ENCODE measurements at places on chromosomes 3 and 15.

GRCh38 chr3:53592862-53593261 lies 98.5 kb downstream of the CACNA1D start:
- DNase-seq, result no peak

- no peak for DNase-seq
These were observed 221.2 kb downstream of the SQOR start for GRCh38 chr15:45855907-45856579.

DNA sequence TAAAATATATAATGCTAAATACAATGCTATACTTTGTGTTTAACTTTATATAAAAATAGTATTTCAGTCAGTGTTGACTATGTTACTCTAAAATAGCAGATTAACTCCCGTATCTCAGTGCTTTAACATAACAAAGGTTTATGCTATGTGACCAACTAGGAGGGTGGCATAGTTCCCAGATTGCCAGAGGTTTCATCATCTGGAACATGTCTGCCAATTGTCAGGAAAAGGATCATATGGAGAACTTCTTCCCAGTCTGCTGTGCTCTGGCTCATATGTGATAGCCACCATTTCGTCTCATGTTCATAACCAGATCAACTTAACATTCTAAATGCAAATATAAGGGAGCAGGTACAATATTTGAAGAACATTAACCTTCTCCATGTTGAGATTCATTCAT lies 720.2 kb downstream of the MCTP2 start:
- DNase-seq, result no peak

GRCh38 chr3:50201573-50202315 lies 3.3 kb upstream of the SLC38A3 start:
- no peak for DNase-seq

GRCh38 chr3:74413547-74414241 lies 200.8 kb downstream of the CNTN3 start:
- no peak for DNase-seq

- no peak for DNase-seq
These were observed 220.8 kb downstream of the ZNF621 start for GRCh38 chr3:40745381-40746106.

DNA sequence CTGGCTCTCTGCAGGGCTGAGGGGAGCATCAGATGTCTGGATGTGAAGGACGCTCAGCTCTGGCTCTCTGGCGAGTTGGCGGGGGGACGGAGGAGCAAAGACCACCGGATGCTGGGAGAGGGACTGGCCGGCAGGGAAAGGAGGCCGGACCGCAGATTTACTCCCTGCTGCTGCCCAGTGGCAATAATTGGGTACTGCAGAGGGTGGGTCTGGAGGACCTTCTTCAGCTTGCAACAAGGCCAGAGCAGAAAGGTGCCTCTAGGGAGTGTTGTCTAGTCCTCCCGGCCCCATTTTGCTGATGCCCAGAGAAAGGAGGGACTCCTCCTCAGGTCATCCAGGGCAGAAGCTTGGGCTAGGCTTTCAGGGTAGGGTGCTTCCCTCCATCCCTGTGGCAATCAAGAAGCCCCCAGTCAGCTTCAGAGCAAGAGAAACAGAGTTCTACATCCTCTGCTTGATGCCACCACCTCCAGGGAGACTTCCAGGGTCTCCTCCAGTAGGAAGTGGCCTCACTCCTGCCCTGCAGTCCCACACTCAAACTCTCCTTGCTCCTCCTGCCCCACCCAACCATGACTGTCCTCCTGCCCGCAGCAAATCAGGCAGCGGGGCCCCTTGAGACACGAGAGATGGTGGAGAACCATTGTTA lies 20.3 kb upstream of the CSPG4 start:
- DNase-seq, result no peak

- DNase-seq, result no peak
These were observed 28.4 kb upstream of the SMAD6 start for GRCh38 chr15:66673410-66674322.

- DNase-seq, result no peak
These were observed 821.8 kb downstream of the TBL1XR1 start for GRCh38 chr3:176375519-176375918.

DNA sequence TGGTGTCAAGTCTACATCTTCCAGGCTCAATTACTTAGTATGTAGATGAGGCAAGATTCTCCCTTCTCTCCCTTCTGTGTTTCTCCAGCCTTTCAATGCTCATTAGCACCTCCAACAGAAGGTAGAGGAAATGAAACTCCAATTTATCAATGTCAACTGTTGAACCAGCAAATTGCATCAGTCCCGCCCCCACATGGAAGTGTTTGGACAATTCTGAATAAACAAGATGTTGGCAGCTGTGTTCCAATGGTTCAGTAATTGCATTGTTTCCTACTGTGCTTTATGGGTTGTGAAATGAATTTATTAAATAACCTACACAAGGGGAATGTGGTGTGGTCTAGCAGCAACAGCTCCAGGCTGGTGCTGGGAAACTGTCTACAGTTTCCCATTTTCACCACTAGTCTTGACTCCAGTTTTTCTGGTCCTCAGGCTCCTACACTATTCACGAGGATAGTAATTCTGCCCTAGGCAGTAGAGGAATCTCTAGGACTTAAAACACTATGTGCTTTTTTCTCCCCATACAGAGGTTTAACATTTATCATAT lies 91.9 kb downstream of the MB21D2 start:
- no peak for DNase-seq

DNA sequence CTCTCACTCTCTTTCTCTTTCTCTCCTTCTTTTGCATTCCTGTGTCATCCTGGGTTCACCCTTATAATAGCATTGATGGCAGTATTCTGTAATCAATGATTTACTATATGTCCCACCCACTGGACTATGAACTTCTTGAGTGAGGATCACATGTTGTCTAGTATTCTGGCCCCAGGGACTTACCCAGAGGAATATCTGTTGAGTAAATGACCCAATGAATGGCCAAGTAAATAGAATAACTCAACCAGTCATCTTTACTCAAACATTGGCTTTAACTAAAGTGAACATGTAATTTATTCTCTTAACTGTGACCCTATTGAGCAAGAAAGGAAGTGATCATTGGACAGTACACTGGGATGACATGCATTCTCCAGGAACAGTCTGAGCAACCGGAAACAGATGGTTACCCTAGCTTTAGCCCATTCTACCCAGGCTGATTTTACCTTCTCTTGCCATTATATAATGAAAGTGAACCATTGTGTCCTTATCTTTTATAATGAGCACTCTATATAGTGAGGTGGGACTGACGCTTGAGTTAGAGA lies 94.5 kb upstream of the SOX14 start:
- no peak for DNase-seq

DNA sequence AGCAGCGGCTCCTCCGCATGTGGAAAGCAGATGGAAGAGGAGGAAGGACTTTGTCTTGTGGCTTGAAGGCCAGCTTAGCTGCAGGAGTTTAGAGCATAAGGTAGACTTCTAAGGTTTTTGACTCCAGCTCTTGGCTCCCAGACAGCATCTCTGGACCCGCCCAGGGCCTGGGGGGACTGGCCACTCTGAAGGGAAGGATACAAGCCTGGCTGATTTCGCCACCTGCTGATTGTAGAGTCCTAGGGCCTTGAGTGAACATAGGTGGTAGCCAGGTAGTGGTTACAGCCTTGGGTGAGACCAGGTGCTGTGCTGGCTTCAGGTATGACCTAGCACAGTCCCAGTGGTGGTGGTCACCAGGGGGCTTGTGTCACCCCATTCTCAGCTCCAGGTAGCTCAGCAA lies 48.4 kb upstream of the RPL35A start:
- DNase-seq, result no peak

GRCh38 chr3:134694466-134694865 lies 43.6 kb upstream of the KY start:
- DNase-seq, result no peak

Data from effector CD8-positive, alpha-beta T cell (primary cell).